HFFc6 (cell line): ENCODE measurements at places on chromosomes 16 and 17.

- DNase-seq, result no peak
Measured at GRCh38 chr17:42878924-42879595, 21.5 kb upstream of the G6PC1 start.

DNA sequence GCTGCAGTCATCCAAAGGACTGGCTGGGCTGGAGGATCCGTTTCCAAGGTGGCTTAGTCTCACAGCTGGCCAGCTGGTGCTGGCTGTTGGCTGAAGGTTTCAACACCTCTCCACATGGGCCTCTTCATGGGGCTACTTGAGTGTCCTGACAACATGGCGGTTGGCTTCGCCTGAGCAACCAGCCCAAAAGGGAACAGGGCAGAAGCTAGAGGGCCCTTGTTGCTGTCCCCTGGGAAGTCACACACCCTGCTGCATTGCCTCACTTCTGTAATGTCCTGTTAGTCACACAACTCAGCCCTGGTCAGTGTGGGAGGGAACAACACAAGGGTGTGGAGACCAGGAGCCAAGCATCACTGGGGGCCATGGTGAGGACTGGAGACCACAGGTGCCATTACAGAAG, 36.6 kb downstream of the C16orf78 start:
- DNase-seq, result no peak

DNA sequence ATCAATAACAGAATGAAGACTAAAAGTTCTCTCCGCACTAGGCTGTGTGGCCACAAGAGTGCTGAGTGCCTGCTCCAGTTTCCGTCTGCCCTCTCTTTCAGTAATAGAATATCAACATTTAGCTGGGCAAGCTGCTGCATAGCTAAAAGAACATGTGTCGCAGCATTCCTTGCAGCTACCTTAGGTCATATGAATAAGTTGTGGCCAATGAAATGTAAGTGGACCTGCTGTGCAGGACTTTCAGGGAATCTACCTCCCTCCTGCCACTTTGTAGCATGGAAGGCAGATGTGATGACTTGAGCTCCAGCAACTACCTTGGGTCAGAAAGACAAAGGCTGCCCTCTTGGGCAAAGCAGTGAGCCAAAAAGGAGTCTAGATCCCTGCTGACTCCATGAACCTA, 25.4 kb downstream of the SLC39A11 start:
- DNase-seq, result no peak

DNA sequence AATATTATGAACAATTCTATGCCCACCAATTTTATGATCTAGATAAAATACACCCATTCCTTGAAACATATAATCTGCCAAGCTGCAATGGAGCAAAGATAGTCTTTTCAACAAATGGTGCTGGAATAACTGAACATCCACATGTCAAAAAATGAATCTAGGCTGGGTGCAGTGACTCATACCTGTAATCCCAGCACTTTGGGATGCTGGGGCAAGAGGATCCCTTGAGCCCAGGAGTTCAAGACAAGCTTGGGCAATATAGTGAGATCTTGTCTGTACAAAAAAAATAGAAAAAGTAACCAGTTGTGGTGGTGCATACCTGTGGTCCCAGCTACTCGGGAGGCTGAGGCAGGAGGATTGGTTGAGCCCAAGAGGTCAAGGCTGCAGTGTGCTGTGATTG, 92.5 kb downstream of the N4BP1 start:
- DNase-seq, result no peak

DNA sequence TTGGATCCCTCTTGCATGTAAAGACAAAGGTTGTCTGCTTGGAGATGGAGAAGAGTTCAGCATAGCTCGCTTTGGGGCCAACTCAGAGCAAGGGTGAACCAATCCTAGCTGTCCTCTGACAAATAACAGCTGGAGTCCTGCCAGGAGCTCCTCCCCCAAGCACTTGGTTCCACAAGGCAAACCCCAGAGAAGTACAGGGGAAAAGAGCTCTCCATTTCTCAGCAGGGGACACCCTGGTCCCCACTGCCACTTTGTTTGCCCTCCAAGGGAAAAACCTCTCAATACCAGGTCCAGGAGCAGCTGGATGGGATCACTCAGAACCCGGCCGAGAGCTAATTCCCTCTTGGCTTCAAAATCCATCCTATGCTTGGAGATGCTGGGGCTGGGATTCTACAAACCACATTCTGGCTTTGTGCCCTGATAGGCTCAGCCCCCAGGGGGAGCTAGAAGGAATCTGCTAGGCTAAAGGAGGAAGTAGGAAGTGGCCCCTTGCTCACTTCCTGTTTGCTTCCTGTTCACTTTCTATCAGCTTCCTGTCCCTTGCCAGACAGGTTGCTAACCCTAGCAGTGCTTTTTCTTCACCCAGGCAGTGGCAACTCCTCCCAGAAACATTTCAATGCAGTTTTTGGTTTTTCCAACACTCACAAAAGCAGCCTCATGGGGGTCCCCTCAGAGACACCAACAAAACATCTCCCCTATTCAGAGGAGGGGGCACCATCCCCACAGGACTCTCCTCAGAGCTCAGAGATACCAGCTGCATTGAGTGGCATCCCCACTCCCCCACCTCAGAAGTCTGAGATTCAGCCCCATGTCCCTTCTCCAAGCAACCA, 30.7 kb downstream of the CDRT4 start:
- DNase-seq, result no peak

GRCh38 chr17:1808644-1809043, 21.1 kb downstream of the SMYD4 start:
- DNase-seq, result no peak

DNA sequence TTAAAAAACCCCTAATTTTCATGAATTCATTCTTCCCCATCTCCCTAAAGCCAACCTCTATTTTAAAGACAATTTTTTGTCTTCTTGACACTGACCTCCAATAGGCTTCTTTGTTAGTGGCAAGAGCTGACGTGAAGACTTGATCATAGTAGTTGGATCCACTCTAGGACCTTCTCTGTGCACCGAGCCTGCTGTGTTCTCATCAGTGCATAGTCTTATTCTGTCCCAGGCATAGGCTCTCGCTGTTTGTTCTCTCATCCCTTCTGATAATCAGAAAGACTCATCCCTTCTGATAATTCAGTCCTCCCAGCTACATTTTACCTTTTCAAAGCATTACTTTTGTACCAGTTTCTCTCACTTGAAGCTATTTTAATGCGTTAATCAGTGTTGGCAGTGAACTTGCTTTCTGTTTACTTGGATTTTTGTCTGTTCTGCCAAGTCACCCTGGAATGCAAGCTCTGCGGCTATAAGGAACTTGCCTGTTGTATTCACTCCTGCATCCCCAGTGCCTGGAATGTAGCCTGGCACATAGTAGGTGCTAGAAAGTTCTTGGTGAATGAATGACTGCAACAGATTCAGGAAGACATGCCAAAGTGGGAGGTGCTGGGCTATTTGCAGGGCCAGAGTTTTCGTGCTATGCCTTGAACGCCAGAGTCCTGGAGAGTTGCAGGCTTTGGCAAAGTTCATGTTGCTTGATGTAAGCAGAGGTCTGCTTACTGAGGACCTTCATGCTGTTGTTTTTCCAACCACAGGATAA, 147.6 kb upstream of the MPHOSPH6 start:
- no peak for DNase-seq

- DNase-seq, result peak; percentile 85
Measured at GRCh38 chr17:3659541-3660111, 8.8 kb downstream of the TAX1BP3 start.

GRCh38 chr16:66720766-66721165, 24.2 kb upstream of the CMTM4 start:
- DNase-seq, result peak; percentile 32

GRCh38 chr17:17558431-17558830, 33.1 kb downstream of the PEMT start:
- DNase-seq, result no peak

- peak; percentile 62 for DNase-seq
Measured at GRCh38 chr16:81551151-81551808, 106.7 kb downstream of the CMIP start.

- no peak for DNase-seq
Measured at GRCh38 chr16:10226141-10226986, 44.1 kb upstream of the GRIN2A start.

DNA sequence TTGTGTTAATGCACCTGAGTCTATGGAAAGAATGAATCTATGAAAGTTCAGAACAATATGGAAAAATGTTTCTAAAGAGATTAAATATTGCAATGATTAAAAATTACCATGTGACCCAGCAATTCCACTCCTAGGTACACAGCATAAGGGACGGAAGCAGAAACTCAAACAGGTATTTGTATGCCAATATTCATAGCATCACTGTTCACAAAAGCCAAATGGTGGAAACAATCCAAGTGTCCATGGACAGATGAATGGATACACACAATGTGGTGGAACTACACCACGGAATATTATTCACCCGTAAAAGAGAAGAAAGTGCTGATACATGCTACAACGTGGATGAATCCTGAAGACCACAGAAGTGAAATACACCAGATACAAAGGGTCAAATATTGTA, 37.7 kb downstream of the VPS53 start:
- DNase-seq, result no peak

- DNase-seq, result no peak
Measured at GRCh38 chr16:28884045-28884444, 5.8 kb downstream of the ATP2A1 start.

DNA sequence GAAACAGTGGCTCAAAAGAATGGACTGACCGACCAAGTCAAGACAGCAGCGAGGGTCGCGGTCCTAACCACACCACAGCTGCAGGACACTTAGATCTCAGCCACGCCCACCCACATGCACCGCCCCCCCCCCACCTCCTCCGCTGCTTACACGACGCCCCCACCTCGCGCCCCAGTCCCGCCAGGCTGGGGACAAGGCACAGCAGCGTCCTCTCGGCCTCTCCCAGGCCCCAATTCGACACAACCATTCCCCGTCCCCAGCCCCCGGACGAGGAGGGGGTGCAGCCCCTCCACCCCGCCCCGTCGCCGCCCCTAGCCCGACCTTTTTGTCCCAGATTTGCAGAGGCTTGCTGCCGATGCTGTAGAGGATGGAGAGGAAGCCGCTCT, 477 bp downstream of the CFAP20 start:
- no peak for DNase-seq

DNA sequence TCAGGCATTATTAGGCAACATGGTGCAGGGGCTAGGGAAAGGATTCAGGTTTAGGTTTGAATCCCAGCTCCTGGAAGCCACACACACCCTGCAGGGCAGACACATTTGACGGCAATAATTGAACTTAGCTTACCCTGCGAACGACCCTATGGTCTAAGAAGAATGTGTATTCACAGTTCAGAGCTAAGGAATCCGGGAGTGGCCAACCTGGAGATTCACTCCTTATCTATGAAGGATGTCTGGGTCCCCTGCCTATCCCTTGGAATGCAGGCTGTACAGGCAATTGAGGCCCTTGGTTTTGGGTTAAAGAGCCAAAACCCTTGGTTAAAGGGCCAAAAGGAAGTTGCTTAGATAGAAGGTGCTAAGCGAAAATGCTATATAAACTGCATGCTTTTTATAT, 2.9 kb upstream of the SYT17 start:
- DNase-seq, result no peak

GRCh38 chr17:52106072-52106471, 52.4 kb downstream of the CA10 start:
- DNase-seq, result no peak

DNA sequence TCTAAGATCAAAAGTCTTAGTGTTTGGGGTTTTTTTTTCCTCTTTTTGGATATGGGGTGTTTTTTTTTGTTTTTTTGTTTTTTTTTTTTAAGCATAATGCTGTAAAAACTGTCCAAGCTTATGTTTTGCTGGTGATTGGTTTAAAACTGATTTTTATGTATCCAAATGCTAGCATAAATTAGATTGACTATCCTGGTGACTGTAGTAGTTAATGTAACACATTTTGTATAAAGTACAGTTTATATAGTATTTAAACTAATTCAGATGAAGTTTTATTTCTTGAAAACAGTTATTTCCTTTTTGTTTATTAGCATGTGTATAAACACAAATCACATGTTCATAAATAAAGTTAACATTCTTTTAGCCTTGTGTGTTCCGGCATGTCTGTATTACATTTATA, 10.9 kb downstream of the RBBP6 start:
- no peak for DNase-seq

- DNase-seq, result no peak
Measured at GRCh38 chr17:81656118-81656743, at the start of gene PDE6G. PDE6G (minus strand) TSS chr17:81656542; CDS start chr17:81653305, 3,237 bp downstream.

DNA sequence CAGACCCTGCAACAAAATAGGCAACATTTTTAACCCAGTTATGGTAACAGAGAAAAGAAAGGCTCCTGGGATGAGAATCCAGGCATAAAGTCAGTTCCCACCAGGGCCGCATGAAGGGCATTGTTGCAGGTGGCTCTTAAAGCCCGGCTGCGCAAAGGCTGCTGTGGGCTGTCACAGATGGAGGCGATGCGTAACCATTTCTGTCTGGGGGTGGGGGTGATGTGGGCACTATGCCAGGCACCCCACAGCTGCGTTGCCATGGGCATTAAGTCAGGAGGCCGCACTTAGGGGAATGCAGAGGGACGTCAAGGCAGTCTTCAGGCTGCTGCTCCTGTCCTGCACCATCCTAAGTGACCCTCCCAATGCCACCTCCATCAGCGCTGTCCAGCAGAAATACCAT, 228.4 kb downstream of the CPPED1 start:
- no peak for DNase-seq

- DNase-seq, result peak; percentile 74
Measured at GRCh38 chr17:56099649-56100048, 53.6 kb upstream of the ANKFN1 start.

DNA sequence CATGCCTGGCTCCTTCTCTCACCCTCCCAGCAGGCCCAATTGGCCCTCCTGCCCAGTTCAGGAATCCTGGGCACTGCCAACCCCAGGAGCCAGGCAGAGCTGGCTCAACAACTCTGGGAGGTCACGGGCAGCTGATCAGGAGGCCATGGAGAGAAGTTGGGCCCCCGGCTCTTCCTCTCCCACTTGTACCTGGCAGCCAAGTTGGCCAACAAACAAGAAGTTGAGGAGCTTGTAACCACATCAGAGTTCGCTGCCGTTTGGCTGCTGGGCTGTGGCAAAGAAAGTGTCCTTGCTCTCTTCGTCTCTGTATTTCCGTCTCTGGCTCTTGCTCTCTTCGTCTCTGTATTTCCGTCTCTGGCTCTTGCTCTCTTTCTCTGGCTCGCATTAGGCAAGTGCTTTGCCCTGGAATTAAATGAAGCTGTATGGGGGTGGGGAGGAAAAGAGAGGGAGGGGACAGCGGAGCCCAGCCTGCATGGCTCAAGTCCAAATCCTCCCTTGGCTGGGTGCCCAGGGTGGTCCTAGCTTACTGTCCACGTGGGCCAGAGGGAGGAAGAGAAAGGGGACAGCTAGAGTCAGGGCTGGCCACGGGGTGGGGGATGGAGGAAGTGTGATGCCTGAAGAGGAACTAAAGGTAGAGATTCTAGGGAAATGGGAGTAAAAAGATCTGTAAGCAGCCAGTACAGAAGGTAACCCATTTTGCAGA, 7.8 kb upstream of the TMEM132E start:
- DNase-seq, result no peak

GRCh38 chr17:81037026-81037797, 2.3 kb downstream of the BAIAP2 start:
- no peak for DNase-seq

DNA sequence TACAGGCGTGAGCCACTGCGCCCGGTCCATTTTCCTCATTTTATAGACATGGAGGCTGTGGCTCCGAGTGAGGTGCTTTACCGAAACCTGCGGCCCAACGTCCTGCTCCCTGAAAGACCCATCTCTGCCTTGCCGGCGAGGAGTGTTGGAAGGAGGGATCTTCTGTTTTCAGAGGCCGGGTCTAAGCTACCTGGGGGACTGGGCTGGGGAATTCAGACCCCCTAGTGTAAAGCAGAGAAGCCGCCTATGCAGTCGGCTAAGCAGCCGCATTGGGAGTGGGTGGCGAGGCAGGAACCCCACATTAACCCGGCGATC, 16.3 kb downstream of the MEOX1 start:
- DNase-seq, result no peak
